ENCODE measurements at places on chromosomes 1 and 21.

DNA sequence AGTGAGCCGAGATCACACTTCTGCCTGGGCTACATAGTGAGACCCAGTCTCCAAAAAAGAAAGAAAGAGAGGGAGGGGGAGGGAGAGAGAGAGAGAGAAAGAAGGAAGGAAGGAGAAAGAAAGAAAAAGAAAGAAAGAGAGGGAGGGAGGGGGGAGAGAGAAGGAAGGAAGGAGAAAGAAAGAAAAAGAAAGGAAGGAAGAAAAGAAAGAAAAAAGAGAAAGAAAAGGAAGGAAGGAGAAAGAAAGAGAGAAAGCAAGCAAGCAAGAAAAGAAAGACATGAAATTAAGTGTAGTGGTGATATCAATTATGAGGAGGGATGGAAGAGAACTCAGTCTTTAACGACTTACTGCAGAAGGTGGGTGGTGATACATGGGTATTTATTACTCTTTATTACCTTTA lies 38.5 kb downstream of the CA6 start:
- H3K36me3 ChIP-seq = no peaks in the 10 kb centered on the region
- peaks cover 6% of the 10 kb centered on the region for H3K4me1 ChIP-seq
- no peak overlapping the region for H3K27ac ChIP-seq
- DNase-seq = no peak
- H3K4me3 ChIP-seq = no peak overlapping the region
- H3K27me3 ChIP-seq = no peaks in the 10 kb centered on the region

DNA sequence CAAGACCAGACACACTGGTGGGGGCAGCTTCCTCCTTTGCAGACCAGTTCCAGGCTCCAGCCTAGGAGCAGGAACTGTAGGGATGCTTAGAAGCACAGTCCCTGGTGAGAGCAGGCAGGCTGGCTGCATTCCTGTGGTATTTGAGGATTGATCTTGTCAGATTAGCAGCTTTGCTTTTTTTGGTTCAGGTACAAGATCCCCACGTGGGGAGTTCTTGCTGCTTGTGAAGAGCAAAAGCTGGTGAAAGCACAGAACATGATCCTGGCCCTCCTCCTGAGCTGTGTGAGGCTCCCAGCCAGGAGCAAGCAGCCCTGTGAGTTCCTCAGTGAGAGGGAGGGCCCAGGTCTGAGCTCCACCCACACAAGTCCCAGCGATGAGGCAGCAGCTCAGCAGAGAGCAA lies 75.3 kb upstream of the ARTN start:
- H3K27ac ChIP-seq = peak overlapping the region; percentile 68
- H3K4me1 ChIP-seq = peaks cover 25% of the 10 kb centered on the region
- no peaks in the 10 kb centered on the region for H3K36me3 ChIP-seq

DNA sequence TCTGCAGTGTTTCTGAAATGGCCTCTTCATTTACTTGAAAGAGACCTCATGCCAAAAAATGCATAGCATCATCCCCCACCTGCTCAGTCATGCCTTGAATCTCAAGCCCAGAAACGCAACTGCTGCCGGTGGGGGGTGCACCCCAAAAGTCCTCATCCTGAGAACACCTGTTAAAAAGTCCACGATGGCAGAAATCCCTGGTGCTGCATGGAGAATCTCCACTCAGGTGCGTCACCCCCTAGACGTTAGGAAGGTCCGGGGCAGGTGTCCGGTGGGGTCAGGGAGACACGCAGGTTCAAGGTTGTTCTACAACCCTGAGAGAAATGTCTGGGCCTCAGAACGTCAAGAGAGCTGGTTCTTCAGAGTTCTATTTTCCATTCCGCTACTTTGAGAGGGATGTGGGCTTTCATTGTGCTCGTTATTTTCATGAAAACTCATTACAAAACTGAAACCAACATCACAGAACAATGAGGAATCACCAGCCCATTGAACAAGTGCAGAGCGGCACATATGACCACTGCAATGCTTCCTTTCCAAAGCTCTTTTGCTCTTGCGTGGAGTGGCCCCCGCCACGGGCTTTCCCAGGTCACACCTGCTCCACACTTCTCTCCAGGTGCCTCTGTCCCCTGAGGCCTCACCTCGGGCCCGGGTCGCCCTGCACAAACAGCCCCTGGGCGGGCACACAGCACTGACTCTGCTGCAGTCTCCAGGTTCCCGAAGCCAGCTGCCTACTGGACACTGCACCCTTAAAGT lies 201.9 kb downstream of the TOMM20 start:
- no peak for DNase-seq
- no peaks in the 10 kb centered on the region for H3K27me3 ChIP-seq
- peaks cover 7% of the 10 kb centered on the region for H3K4me1 ChIP-seq

- DNase-seq = no peak
- H3K27me3 ChIP-seq = no peaks in the 10 kb centered on the region
- no peak overlapping the region for H3K27ac ChIP-seq
- H3K4me3 ChIP-seq = no peak overlapping the region
- no peaks in the 10 kb centered on the region for H3K4me1 ChIP-seq
Observed at GRCh38 chr1:226983992-226984364, 43.9 kb downstream of the COQ8A start.

- no peaks in the 10 kb centered on the region for H3K4me1 ChIP-seq
- DNase-seq = no peak
- no peaks in the 10 kb centered on the region for H3K27me3 ChIP-seq
- no peak overlapping the region for H3K27ac ChIP-seq
- H3K36me3 ChIP-seq = no peaks in the 10 kb centered on the region
Observed at GRCh38 chr1:6880951-6881690, 95.9 kb downstream of the CAMTA1 start.

- no peaks in the 10 kb centered on the region for H3K36me3 ChIP-seq
- H3K4me3 ChIP-seq = no peak overlapping the region
- no peak overlapping the region for H3K27ac ChIP-seq
- no peak for DNase-seq
- H3K27me3 ChIP-seq = no peaks in the 10 kb centered on the region
Observed at GRCh38 chr1:14880456-14881316, 272.9 kb upstream of the TMEM51 start.

- H3K27ac ChIP-seq = no peak overlapping the region
- H3K36me3 ChIP-seq = no peaks in the 10 kb centered on the region
- no peak for DNase-seq
- no peaks in the 10 kb centered on the region for H3K4me1 ChIP-seq
Observed at GRCh38 chr21:18350216-18350615, 53.4 kb downstream of the TMPRSS15 start.

GRCh38 chr1:58717979-58718378 lies 18.1 kb upstream of the MYSM1 start:
- H3K36me3 ChIP-seq = no peaks in the 10 kb centered on the region
- DNase-seq = no peak
- H3K4me3 ChIP-seq = no peak overlapping the region

DNA sequence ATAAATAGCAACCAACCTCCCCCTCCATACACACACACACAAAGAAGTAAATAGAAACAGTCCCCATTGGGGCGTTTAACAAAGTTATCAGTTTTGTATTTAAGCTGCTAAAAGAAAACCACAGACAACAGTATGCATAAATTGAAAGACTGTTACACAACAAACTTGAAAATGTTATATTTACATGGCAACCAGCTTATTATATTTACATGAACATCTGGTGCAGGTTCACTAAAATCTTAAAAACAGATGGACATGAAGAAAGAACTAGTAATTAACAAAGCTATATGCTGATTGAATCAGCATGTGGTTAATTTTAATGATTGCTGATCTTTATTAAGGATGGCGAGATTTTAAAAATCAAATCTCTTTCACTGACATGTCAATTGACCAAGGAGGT lies 384.7 kb downstream of the LRRIQ3 start:
- no peaks in the 10 kb centered on the region for H3K4me1 ChIP-seq
- H3K36me3 ChIP-seq = no peaks in the 10 kb centered on the region
- DNase-seq = no peak

- no peak overlapping the region for H3K4me3 ChIP-seq
- no peaks in the 10 kb centered on the region for H3K36me3 ChIP-seq
- DNase-seq = no peak
- H3K27me3 ChIP-seq = no peaks in the 10 kb centered on the region
- no peak overlapping the region for H3K27ac ChIP-seq
- H3K4me1 ChIP-seq = no peaks in the 10 kb centered on the region
Observed at GRCh38 chr1:176735201-176735600, 272.2 kb downstream of the PAPPA2 start.

- no peak overlapping the region for H3K27ac ChIP-seq
- no peak overlapping the region for H3K4me3 ChIP-seq
- peaks cover 4% of the 10 kb centered on the region for H3K27me3 ChIP-seq
- H3K36me3 ChIP-seq = no peaks in the 10 kb centered on the region
- peaks cover 4% of the 10 kb centered on the region for H3K4me1 ChIP-seq
Observed at GRCh38 chr1:204735042-204735441, 49.5 kb upstream of the LRRN2 start.

DNA sequence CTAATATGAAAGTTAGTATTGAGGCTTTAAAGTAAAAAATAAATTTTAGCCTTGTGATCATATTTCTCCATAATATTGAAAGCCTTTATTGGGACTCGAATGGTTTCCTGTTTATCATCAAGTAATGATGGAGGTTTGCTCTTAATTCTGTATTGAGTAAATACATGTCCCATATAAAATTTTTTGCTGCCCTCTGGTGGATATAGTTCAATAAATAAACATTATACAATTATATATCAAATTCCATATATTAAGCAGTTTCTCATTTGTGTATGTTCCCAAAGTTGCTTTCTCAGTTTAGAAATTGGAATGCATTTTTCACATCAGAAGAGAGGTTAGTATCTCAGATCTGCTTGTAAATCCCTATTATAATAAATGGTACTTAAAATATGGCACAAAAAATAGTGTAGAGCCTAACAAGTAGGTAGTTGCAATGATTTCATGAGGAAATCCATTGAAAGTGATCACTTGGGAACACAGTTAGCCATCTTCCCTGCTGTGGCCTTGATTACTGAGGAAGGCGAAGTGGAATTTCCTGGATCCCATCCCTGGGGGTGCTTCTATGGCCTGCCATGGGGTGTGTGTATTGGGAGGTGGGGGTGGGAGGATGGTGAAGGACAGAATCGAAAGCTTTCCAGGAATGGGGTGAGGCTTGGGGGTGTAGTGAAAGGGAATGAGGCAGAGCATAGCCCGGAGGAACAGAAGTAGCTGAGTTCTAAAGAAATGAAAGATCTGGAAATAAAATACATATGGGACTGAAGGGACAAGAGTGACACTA lies 84.1 kb upstream of the C21orf91 start:
- H3K27ac ChIP-seq = no peak overlapping the region
- no peak for DNase-seq
- H3K4me3 ChIP-seq = no peak overlapping the region
- peaks cover 5% of the 10 kb centered on the region for H3K4me1 ChIP-seq
- H3K36me3 ChIP-seq = no peaks in the 10 kb centered on the region

- H3K27me3 ChIP-seq = no peaks in the 10 kb centered on the region
- peaks cover 5% of the 10 kb centered on the region for H3K4me1 ChIP-seq
- no peak for DNase-seq
- H3K36me3 ChIP-seq = no peaks in the 10 kb centered on the region
- no peak overlapping the region for H3K4me3 ChIP-seq
Observed at GRCh38 chr1:22238356-22239224, 95.7 kb upstream of the WNT4 start.

DNA sequence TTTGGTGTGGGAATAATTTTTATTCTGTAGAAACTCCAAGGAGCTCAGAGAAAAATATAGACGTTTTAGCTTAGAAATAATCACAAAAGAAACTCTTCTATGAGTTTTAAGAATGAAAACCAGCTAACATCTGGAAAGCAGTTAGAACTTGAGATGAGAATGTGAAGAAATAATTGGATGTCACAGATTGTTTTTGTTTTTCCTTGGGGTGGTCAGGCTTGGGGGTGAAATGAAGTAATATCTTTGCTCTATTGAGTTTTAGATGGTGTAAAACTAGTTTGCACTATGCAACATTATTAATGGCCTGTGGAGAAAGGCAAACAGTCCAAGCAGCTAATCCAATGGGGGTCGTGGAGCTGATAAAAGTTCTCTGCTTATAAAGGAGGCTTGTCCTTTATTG lies 101.2 kb downstream of the FMN2 start:
- H3K4me1 ChIP-seq = no peaks in the 10 kb centered on the region
- H3K4me3 ChIP-seq = no peak overlapping the region
- DNase-seq = no peak
- H3K36me3 ChIP-seq = no peaks in the 10 kb centered on the region
- H3K27me3 ChIP-seq = no peaks in the 10 kb centered on the region

DNA sequence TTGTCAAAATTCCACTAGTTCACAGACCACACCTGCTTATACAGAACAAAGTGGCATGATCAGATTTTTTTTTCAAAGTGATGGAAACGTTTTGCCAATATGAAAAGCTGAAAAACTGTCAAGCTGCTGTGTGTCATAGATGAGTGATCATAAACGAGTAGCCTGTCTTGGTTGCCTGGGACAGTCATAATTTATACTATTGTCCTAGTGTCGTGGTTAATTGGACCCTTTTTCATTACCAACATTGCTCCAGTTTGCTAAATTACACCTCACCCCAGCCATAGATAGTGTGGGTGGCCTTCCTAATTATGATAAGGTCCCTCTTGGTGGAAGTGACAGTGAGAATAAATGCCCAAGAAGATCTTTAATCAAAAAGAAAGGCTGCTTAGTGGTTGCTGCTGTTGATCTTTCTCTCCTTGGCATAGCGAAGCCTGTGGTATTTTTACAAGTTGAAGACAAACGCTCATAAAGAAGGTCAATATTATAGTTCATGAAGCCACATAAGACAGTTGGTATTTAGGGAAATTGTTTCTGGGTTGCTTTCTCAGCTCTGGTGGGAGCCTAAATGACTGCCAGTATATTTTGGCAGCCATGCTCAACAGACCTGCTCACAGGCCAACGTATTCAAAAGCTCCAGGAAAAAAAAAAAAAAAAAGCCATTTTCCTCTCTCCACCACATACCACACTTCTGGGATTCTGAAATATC lies 478.1 kb downstream of the PLA2G4A start:
- no peaks in the 10 kb centered on the region for H3K27me3 ChIP-seq
- H3K36me3 ChIP-seq = no peaks in the 10 kb centered on the region
- H3K27ac ChIP-seq = no peak overlapping the region
- DNase-seq = no peak

DNA sequence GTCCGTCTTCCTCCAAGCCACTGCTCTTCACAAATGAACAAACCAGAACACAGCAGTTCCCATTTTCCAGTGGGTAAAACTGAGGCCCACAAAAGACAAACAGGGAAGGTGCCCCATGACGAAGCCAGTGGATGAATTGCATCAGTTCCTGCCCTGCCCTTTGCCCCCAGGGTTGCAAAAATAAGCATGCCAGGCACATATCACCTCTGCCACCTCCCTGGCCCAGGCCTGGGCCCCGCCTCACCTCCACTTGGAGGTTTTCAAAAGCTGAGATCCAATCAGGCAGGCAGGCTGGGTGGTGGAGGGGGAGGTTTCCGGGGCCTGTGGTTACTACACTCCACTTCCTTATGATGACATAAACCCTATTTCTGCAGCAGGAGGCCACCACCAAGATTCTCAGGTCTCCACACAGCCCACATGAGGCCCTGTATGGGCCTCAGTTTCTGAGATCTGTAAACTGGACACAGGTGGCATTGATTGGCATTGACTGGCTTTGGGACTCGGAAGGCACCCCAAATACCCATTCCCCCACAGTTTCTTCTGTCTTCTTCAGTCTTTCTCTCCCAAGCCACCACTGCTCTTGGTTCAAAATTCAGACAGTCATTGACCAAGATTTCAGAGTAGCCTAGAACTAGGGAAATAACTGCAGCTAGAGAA lies 4.1 kb downstream of the KIF21B start:
- H3K4me3 ChIP-seq = no peak overlapping the region
- peaks cover 16% of the 10 kb centered on the region for H3K4me1 ChIP-seq
- H3K27ac ChIP-seq = no peak overlapping the region
- no peak for DNase-seq

- no peak for DNase-seq
- no peaks in the 10 kb centered on the region for H3K36me3 ChIP-seq
- no peak overlapping the region for H3K4me3 ChIP-seq
- no peak overlapping the region for H3K27ac ChIP-seq
Observed at GRCh38 chr1:2601721-2602303, 15.2 kb downstream of the PRXL2B start.

Data from RWPE2 (cell line).